ENCODE measurements at places on chromosomes 3 and 15.

- H3K27me3 ChIP-seq = no peaks in the 10 kb centered on the region
- H3K4me3 ChIP-seq = no peak overlapping the region
- no peaks in the 10 kb centered on the region for H3K4me1 ChIP-seq
- no peak overlapping the region for H3K27ac ChIP-seq
- H3K36me3 ChIP-seq = no peaks in the 10 kb centered on the region
These were observed 103.8 kb upstream of the PRICKLE2 start for GRCh38 chr3:64329037-64329436.

DNA sequence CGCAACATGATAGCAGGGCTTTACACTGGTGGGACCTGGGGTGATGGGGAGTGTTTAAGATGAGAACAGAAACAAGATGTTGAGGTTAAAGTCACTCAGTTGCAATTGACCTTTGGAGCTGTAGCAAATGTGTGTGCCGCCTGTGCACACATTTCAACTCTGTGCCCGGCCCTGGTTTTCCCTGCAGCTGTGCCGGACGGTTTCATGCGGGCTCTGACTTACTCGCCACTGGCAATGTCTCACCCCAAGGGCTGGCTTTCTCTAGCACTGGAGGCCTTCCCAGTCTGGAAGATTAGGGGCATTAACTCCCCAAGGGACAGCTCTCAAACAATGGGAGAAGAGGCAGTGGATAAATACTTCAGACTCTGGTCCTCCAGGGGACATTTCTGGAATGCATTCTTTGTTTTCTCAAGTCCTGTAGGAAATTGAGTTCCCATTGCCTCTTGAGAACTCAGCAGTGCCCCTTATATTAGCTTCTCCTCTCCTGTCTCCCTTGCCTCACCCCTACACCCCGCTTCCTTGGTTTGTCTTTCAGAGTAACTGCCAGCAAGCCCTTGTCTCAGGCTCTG lies 152.5 kb downstream of the EDEM1 start:
- H3K4me3 ChIP-seq = no peak overlapping the region
- no peaks in the 10 kb centered on the region for H3K4me1 ChIP-seq
- peak; percentile 30 for DNase-seq
- H3K36me3 ChIP-seq = no peaks in the 10 kb centered on the region

DNA sequence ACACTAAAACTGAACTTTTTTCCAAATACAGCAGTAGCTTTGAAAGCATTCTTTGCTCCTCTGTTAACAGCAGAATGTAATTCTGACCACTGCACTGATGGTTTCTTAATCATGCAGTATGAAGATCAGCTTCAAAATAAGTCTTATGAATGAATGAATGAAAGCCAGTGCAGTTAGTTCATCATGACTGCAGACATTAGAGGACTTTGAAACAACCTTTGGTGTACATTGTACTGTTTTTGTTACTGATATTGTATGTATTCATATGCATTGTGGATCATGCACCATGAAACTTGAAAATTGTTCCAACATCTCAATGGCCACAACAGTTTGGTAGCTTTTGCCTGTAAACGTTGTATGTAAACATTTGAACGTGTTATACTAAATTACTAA lies 1.3 kb upstream of the TNIK start:
- no peaks in the 10 kb centered on the region for H3K27me3 ChIP-seq
- H3K4me3 ChIP-seq = no peak overlapping the region
- no peak for DNase-seq

- no peaks in the 10 kb centered on the region for H3K4me1 ChIP-seq
- no peak overlapping the region for H3K4me3 ChIP-seq
- H3K27me3 ChIP-seq = no peaks in the 10 kb centered on the region
- H3K27ac ChIP-seq = no peak overlapping the region
- DNase-seq = no peak
These were observed 942.5 kb downstream of the ROBO1 start for GRCh38 chr3:78825118-78825857.

DNA sequence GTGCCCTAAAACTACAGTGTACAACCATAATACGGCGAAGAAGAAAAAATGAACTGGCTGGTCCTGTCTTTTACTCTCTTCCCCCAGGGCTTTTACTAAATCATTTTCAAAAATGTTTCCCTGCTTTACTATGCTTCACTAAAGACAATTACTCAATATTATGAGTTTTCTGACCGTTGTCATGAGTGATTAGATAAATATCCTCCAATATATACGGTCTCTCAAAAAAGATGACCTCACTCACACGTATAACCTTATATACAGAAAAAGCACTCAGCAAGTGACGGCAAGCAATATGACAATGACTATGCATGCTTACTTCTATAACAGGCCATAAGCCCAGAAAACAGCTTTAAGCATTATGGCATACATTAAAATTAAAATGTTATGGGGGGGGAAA lies 60.5 kb downstream of the TBL1XR1 start:
- H3K27me3 ChIP-seq = no peaks in the 10 kb centered on the region
- DNase-seq = no peak
- H3K36me3 ChIP-seq = no peaks in the 10 kb centered on the region

DNA sequence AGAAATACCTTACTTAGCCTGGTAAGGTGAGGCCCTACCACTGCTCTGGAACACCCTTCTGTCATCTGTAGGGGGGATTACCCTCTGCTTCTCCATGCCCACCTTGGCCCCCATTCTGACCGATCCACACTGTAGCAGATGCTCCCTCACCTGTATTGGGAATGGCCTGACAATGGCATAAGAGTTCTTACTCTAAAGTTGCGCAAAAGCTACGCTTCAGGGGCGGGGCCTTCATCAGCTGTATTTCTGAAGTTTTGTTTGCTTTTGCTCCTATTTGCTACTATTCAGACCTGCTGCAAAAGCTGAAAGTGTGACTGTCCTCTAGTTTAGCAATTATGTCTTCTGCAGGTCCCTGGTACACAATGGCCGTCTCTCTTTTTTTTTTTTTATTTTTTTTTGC lies 252.6 kb downstream of the TLE3 start:
- DNase-seq = no peak
- H3K27ac ChIP-seq = no peak overlapping the region
- H3K36me3 ChIP-seq = no peaks in the 10 kb centered on the region
- H3K4me1 ChIP-seq = peaks cover 11% of the 10 kb centered on the region

DNA sequence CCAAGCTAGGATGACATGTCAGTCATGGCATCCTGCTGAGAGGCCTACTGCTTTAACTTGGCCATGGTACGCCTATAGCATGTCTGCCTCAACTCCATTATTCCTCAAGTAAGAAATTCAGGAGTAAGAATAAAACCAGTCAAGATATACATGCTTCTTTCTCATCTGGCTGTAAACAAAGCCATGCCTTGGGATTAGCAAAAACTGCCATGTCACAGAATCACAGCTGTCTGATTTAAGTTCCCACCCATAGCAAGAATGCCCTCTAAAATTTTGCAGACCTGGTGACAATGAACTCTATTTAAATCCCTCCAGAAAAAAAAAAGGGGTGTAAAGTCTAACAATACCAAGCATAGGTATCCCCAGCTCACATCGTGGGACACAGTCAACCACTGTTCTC lies 55.6 kb upstream of the ACAN start:
- no peak overlapping the region for H3K4me3 ChIP-seq
- no peaks in the 10 kb centered on the region for H3K4me1 ChIP-seq
- no peak overlapping the region for H3K27ac ChIP-seq
- H3K27me3 ChIP-seq = no peaks in the 10 kb centered on the region
- no peak for DNase-seq
- H3K36me3 ChIP-seq = no peaks in the 10 kb centered on the region

GRCh38 chr3:24480497-24480896 lies 14.2 kb downstream of the THRB start:
- H3K27ac ChIP-seq = no peak overlapping the region
- no peak overlapping the region for H3K4me3 ChIP-seq
- no peak for DNase-seq
- H3K27me3 ChIP-seq = no peaks in the 10 kb centered on the region
- no peaks in the 10 kb centered on the region for H3K36me3 ChIP-seq

GRCh38 chr15:35306361-35306981 lies 221.4 kb upstream of the NANOGP8 start:
- H3K27me3 ChIP-seq = no peaks in the 10 kb centered on the region
- H3K4me1 ChIP-seq = peaks cover 3% of the 10 kb centered on the region
- peak; percentile 12 for DNase-seq
- no peak overlapping the region for H3K27ac ChIP-seq
- no peaks in the 10 kb centered on the region for H3K36me3 ChIP-seq

GRCh38 chr3:50459785-50460184 lies 43.6 kb downstream of the CACNA2D2 start:
- no peaks in the 10 kb centered on the region for H3K4me1 ChIP-seq
- no peaks in the 10 kb centered on the region for H3K36me3 ChIP-seq
- no peak overlapping the region for H3K4me3 ChIP-seq
- no peak overlapping the region for H3K27ac ChIP-seq
- no peak for DNase-seq

DNA sequence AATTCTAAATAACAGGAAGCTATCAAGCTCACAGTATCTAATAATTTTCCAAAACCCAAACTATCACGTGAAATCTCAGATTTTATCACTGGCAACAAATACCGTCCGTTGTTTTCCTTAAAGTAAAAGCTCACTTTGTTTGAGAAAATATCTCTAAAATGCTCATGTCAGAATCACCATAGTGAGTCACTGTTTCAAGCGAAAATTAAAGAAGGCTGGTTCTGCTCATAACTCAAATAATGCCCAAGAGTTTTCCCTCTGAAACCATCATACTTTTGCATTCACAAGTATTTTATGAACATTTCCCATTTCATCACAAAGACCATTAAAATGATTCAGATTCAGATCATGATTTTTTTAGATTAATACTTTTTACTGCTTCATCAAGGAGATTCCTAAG lies 50.6 kb downstream of the TBL1XR1 start:
- DNase-seq = no peak
- peaks cover 39% of the 10 kb centered on the region for H3K4me1 ChIP-seq
- H3K27ac ChIP-seq = no peak overlapping the region

GRCh38 chr3:98999675-99000074 lies 98.2 kb upstream of the DCBLD2 start:
- H3K27ac ChIP-seq = no peak overlapping the region
- no peak overlapping the region for H3K4me3 ChIP-seq
- H3K36me3 ChIP-seq = no peaks in the 10 kb centered on the region
- H3K4me1 ChIP-seq = no peaks in the 10 kb centered on the region
- no peak for DNase-seq

DNA sequence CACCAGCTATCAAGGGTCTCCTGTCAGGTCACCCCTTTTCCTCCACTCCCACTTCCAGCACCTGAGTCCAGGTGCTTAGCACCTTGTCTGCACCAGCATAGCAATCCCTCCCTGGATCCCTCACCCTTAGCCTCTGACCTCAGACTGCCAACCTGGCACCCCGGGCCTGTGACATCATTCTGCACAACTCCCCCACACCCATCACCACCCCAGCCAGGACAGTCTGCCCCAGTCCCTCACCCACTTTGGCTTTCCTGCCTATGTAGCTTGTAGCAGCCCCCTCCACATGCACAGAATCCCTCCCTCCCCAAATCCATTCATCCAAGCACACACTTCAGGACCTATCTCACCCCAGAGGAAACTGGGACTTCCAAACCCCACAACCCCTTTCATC lies 819 bp upstream of the PLXNB1 start:
- H3K4me1 ChIP-seq = peaks cover 48% of the 10 kb centered on the region
- no peak for DNase-seq
- peak overlapping the region; percentile 93 for H3K27ac ChIP-seq
- H3K36me3 ChIP-seq = no peaks in the 10 kb centered on the region
- H3K27me3 ChIP-seq = no peaks in the 10 kb centered on the region

- H3K4me1 ChIP-seq = no peaks in the 10 kb centered on the region
- no peaks in the 10 kb centered on the region for H3K27me3 ChIP-seq
- H3K36me3 ChIP-seq = no peaks in the 10 kb centered on the region
These were observed 23.8 kb downstream of the C3orf20 start for GRCh38 chr3:14698601-14699244.

DNA sequence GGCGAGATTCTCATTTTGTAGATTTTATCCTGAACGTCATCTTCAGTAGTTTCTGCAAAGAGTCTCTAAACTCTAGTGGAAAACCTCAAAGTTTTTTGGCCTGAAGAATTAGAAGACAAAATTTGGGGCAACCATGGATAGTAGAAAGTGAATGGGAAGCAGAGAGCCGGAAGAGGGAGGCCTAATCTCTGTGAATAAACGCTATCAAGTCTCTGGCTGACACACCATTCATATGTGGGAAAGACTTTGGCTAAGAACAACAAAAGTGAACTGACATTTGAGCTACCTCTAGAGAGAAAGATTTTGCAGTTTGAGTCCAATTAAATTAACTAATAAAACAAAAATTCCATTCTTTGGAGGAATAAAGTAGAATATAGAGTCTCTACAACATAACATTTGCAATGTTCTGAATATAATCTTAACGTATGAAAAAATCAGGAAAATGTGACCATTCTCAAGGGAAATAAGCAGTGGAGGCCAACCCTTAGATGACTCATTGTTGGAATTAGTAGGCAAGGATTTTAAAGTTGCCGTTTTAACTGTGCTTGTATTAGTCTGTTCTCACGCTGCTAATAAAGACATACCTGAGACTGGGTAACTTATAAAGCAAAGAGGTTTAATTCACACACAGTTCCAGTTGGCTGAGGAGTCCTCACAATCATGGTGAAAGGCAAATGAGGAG lies 184.6 kb downstream of the C3orf38 start:
- no peaks in the 10 kb centered on the region for H3K36me3 ChIP-seq
- H3K27ac ChIP-seq = no peak overlapping the region
- DNase-seq = no peak

DNA sequence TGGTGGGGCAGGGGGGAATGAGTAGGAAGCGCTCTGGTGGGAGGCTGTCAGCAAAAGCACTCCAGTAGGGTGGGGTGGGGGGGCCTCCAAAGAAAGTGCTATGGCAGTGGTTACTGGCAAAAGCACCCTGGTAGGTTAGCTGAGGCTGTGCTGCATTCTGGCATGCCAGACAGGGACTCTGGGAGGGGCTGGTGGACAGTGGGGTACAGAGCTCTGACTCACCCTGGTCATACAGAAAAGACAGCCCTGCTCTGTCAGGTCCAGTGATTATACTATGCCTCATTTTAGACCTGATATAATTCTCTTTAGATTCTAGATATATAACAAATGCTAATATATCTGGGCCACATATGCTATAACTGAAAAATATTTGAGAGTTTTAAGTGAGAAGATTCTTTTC lies 82.8 kb upstream of the CPNE4 start:
- no peaks in the 10 kb centered on the region for H3K4me1 ChIP-seq
- H3K27ac ChIP-seq = no peak overlapping the region
- DNase-seq = no peak
- no peaks in the 10 kb centered on the region for H3K27me3 ChIP-seq
- no peak overlapping the region for H3K4me3 ChIP-seq
- H3K36me3 ChIP-seq = no peaks in the 10 kb centered on the region

GRCh38 chr3:4897765-4898453 lies 81.3 kb upstream of the BHLHE40 start:
- no peaks in the 10 kb centered on the region for H3K27me3 ChIP-seq
- no peak overlapping the region for H3K4me3 ChIP-seq
- H3K36me3 ChIP-seq = no peaks in the 10 kb centered on the region
- H3K27ac ChIP-seq = peak overlapping the region; percentile 20
- no peak for DNase-seq
- peaks cover 46% of the 10 kb centered on the region for H3K4me1 ChIP-seq

Measured in body of pancreas (tissue), 4 donors.